ENCODE measurements at places on chromosomes 12 and 14.

DNA sequence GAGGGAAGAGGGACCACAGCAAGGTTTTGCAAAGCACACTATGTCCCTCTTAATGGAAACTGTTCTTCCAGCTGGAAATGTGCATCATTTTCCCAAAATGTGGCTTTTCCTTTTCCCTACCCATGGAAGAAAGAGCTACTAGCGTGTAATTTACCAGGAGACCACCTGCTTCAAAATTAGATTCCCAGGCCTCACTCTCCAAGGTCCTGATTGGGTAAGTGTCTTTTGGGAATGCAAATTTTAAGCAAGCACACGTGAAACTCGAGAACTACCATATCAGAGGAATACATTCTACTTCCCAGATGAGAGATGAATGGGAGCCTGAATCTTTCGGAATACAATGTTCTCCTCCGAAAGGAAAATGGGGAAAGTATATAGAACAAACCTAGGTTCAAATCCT lies 201.6 kb upstream of the NOS1 start:
- no peak for DNase-seq

DNA sequence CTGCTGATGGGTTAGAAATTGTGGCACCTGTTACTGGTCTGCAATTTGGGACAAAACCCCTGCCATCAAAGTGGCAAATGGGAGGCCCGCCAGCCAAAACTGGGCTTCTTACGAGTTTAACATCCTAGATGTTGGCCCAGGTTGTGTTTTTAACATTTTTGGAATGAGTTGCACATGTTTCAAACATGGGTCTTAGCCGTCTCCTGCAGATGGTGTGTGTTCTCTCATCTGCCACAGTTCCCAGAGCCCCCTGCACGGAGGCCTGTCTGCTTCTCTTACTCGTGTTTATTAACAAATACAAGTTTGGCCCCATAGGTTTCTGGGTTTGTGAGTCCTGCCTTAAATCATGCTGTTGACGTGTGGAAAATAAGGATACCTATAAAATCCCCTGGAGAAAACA lies 46.5 kb downstream of the CACNA2D4 start:
- no peak for DNase-seq

- DNase-seq, result no peak
Observed at GRCh38 chr12:55676707-55677106, 31.0 kb downstream of the ITGA7 start.

DNA sequence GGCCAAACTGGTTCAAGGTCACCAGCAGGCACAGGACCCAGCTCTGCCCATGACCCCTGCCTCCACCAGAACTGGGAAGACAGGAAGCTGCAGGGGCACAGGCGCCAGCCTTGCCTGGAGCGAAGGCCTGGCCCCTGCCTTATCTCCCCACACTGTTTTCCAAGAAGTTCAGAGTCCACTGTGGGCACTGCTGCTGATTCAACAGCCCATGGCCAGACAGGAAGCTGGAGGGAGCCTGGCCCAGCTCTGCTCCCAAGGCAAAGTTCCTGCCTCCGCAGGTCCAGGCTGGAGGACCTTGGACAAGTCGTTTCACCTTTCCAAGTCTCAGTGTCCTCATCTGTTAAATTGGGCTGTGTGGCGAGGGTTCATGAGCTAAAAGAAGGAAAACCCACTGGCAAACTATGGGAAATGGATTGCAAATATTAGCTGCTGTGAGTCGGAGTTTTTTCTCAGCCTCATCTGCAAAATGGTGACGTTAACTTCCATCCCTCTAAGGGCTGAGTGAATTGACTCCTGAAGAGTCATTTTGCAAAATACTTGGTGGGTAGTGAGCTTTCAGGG lies 1.2 kb downstream of the PHETA1 start:
- DNase-seq, result no peak

DNA sequence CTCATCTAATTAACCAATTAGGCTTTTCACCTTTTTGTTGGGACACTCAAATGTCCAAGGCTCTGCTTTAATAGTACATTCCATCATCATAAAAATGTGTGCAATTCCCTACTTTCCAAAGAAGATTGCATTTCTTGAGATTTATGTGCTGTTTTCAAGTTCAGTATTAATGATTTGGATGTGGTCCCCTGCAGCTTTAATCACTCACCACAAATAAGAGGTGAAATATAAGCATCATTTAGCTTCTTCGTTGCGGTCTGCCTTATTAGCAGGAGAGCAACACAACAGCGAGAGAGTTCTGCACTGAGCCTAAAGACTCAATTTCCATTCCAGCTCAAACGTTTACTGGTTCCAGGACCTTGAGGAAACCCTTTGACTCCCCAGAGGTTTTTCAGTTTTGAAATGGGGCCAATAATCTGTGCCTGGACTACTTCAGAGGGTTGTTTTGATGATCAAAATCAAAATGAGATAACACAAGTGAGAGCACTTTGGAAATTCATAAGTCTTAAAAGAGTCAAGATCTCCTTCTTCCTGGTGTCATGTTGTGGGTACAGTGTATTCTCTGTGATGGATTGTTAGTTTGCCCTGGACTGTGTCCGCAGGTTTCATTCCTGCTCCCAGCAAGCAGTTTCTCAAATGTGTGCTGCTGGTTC lies 53.1 kb downstream of the RERG start:
- no peak for DNase-seq

DNA sequence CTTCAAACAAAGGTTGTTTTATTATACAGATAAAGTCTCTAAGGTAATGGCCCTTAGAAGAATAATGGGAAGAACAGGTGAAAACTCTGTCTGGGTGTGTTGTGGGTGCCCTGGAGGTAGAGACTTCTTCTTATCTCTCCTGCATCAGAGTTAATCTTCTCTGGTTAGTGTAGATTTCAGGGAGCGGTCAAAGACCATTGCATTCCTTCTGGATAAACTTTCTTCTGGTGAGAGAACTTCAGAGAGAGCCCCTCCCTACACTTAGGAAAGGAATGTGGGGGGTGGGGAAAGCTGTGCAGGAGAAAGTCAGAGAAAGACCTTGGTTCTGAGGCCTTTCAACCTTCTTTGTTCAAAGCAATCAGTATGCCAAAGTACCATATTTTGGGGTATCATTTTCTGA lies 658.5 kb downstream of the DIO2 start:
- DNase-seq, result no peak

- no peak for DNase-seq
Observed at GRCh38 chr12:123839826-123840225, 77.7 kb downstream of the DNAH10 start.

DNA sequence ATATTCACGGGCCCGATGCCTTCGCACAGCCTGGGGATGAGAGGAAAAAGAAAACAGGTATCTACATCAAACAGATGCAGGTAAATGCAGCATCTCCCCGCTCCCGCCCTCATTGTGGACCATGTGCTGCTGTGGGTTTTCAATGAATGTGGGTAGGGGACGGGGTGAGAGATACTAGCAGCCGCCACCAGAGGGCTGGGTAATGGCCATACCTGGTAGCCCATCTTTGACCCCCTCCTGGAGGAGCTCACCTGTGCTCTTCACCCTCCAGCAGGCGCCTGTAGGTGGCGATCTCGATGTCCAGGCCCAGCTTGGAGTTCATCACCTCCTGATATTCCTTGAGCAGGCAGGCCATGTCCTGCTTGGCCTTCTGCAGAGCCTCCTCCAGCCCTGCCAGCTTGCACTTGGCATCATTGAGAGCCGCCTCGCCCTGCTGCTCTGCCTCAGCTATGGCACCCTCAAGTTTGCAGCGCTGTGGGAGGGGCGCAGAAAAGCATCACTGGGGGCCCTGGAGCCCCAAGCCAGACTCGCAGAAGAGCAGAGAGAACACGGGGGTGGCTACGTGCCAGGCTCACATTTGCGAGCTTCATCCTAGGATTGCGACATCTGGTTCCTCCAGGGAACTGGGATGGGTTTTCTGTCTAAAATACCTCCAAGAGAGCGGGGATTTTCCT lies 10.2 kb downstream of the KRT82 start:
- no peak for DNase-seq

DNA sequence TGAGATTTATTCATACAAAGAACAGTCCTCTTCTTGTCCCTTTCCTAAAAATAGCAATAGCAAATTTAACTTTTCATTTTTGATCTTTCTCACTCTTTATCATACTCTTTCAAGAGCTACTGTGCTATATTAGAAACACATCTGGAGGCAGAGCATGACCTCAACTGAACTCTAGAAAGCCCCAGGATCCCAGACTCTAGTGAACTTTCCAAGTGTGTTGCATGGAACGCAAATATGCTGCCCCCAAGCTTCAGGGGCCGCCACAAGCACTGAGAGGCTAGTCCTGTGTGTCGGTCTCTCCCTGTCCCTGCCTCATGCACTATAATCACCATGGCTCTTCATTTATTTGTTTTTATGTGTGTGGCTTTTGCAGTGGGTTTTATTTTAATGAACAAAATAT lies 38.7 kb upstream of the ZNF641 start:
- no peak for DNase-seq

- DNase-seq, result no peak
Observed at GRCh38 chr12:75917083-75917482, 114.5 kb downstream of the PHLDA1 start.

DNA sequence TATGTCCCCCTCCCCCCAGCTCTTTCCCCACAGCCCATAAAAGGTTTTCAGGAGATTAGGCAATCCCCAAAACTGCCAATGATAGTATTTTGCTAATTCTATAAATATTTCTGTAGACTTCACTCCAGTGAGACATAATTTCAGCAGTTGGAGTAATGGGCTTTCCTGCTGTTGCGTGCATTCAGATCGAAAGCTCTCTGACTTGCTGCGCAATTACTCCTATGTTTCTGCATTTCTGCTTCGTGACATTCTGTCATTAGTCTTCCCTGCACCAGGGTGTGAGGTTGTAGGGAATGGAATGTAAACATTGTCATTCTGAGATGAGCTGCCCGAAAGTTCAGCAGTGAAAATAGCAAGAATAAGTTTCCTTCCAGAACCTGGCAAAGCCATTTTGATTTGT lies 58.2 kb downstream of the SAMD4A start:
- DNase-seq, result no peak

DNA sequence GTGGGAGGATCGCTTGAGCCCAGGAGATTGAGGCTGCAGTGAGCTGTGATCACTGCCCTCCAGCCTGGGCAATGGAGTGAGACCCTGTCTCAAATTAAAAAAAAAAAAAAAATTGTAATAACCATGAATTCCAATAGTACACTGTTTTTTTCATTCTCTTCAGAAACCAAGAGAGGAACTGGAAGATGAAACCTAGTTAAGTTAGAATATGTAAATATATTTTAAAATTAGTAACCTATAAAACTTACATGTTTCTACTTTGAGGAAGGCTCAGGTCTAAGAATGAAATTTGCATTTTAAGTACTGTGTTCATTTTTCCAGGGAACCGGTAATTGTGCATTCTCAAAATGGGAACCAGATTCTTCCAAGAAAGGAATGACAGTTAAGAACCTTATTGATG lies 18.8 kb downstream of the KNTC1 start:
- DNase-seq, result no peak

GRCh38 chr12:122738571-122738970 lies 7.9 kb upstream of the HCAR1 start:
- no peak for DNase-seq

DNA sequence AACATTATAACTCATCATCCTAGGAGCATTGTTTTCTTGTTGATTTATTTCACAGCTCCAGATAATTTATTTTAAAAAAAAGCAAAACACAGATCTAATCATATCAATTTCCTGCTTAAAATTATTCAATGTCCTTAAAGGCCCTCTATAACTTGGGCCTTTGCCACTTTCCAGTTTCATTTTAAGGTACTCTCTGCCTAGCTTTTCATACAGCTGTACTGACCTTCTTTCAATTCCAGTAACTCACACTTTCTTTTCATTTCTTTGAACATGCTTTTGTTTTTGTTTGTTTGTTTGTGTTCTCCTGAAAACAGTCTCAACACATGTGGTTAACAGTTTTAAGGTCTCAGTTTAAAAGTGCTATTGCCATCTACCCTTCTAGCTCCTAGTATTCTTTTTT lies 281.9 kb downstream of the ACSS3 start:
- DNase-seq, result no peak

DNA sequence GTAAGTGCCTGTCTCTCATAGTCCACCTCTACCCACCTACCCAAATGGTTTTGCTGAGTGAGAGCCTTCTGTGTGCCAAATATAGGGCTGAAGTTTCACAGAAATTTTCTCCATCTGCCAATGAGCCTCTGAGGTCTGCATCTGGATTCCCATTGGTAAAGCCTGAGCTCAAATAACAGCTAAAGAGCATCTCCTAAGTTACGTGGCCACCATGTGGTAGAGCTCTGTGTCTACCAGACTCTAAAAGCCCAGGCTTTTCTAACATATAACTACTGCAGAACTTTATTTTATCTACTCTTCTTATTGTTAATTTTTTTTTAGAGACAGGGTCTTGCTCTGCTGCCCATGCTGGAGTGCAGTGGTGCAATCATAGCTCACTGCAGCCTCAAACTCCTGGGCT lies 16.0 kb downstream of the AMDHD1 start:
- no peak for DNase-seq

- DNase-seq, result no peak
Observed at GRCh38 chr12:87238466-87238865, 790.7 kb downstream of the C12orf50 start.

DNA sequence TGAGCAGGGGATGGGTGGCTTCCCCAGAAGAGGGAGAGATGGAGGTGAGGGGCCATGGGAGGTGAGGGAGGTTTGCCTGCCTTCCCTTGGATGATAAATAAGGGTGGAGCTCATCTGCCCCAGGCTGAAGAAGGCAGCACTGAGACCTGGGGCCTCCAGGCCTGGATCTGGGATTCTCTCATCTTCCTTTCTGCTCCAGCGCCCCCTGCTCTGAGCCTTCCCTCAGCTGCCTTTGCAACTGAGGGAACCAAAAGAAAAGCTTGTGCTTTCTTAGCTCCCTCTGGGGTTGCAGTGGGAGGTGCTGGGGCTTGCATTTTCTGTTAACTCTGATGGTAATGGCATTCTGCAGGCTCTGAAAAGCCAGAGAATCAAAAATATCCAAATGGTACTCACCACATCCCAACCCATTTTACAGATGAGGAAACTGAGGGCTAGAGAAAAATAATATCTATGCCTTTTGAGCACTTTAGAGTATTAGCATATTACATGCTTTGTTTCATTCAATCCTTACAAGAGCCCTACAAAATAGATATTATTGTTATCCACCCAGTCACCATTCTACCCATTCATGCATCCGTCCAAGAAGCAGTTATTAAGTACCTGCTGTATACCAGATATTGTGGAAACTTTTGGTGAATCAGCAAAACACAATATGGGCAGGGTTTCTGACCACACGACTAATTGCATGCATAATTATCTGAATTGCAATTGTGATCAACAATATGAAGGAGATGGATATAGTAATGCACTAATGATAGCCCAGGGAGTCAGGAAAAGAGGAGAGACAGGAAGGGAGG lies 102.2 kb downstream of the WSCD2 start:
- DNase-seq, result no peak

DNA sequence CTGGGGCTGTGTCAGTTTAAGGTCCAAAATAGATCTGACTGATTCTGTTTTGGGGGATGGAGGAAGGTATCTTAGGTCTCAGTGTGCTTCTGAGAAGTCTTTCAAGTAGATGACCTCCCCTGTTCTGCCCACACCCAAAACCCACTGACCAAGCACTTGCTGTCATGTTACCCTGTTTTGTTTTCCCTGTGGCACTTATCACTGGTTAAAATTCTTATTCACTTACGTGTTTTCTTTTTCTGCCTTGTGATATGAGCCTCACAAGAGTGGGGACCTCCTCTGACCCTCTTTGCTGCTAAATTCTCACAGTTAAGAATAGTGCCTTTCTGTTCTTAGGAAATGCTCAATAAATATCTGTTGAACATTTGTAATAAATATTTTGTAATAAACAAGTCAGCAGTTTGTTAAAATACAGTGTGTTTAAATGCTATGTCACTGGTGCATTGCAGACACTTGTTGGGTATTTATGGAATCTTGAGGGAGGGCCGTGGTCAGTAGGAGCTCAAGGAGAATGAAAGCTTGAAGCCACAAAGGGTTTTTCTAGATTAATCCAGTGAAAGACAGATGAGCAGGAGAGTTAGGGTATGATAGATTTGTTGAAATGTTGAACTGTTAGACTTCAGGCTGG lies 20.9 kb downstream of the PLEKHA5 start:
- DNase-seq, result no peak
